ENCODE measurements at places on chromosomes 6 and 20. TPM values are rescaled to one million over a fixed set of nuclear protein-coding genes. Genes with fewer than 3 reads are reported as not detected.

DNA sequence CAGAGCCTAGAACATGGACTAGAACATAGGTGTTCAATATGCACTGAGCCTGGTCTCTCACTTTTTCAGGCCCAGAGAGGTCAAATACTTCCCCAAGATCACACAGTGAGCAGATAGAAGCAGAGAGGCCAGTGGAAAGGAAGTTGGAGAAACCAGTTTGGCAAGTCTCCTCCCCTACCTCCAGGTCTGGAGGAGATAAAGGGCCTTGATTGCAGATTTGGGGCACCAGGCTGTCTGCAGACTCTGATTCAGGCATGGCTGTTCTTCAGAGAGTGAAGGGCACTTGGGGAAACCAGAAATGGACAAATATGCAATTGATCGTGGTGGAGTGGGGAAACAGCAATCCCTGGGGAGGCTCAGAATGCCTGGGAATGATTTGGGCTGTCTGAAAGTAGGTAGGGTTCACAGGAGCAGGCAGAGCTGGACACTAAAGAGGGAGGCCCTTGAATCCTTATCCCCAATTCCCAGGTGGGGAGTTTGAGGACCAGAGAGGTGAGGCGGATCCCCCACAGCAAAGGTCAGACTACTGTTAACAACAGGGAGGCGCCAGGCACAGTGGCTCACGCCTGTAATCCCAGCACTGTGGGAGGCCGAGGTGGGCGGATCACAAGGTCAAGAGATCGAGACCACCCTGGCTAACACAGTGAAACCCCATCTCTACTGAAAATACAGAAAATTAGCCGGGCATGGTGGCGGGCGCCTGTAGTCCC, 2.3 kb downstream of the PEDS1 start:
- no peak for DNase-seq

- DNase-seq, result no peak
These were observed 141.9 kb downstream of the MRPL14 start for GRCh38 chr6:43985329-43985728.

- no peak for DNase-seq
These were observed 205.1 kb downstream of the DLL1 start for GRCh38 chr6:170085475-170086401.

GRCh38 chr6:168590406-168590805, 149.4 kb downstream of the SMOC2 start:
- no peak for DNase-seq

GRCh38 chr20:31548820-31549512, 34.7 kb downstream of the HM13 start:
- DNase-seq, result no peak

Gene CDK19
- total RNA-seq, result 24.2 TPM

- no peak for DNase-seq
These were observed 12.3 kb downstream of the TMEM30A start for GRCh38 chr6:75272145-75272840.

DNA sequence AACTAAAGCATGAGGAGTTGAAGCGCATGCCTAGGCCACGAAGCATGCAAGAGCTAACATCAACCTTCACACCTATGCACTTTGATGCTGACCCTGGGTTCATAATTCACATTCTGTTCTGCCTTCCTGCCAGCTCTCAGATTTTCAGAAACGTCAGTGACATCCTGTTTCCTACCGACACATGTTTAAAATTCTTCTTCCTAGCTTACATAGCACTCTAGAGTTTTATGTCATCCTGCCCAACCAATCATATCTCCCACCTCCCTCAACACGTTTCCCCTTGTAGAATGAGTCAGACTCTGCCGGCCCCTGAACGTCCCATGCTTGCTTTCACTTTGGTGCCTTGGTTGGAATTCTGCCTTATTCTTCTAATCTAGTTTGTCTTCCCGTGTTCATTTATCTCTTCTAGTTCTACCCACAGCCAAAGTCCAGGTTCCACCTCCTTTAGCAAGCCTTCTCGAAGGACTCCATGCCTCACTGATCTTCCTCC, 97.2 kb upstream of the MAP7 start:
- DNase-seq, result peak; percentile 36

Measured in naive thymus-derived CD4-positive, alpha-beta T cell (primary cell).